CD8-positive, alpha-beta T cell (primary cell): ENCODE measurements at places on chromosomes 1 and 21.

DNA sequence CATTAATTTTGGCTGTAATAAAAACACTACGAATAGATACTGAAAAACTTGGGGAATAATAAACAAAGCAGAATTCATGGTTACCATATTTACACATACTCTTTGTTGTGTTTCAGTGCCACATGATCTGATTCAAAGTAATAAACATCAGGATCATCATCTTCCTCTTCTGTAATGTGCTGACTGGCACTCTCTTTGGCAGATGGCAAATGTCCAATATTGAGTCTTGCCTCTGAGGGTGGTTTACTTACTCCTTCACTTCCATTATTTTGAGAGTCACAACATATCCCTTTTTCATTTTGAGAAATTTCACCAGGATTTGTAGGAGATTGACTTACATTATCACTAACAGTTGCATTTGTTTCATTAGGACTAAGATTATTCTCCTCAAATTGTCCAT, 50.7 kb downstream of the ZZZ3 start:
- no peak for DNase-seq

- DNase-seq = no peak
These were observed 87.3 kb downstream of the ITSN1 start for GRCh38 chr21:33729641-33730040.

DNA sequence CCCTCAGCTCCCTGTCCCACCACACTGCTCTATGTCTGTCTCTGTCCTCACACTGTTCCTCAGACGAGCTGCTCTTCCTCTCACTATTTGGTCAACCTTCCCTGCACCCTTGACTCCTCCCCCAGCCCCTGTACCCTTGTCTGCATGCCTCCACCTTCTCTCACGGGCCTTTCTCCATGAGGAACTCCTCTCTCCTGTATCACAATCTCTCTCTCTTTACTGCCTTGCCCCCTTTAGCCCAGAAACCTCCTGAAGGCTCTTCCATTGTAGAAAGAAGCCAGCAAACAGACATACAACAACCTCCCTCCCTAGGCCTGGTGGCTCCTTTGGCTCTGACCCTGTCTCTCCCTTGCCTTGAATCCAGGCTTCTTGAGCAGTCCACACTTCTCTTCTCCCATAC, 251.6 kb upstream of the CSF3R start:
- no peak for DNase-seq

DNA sequence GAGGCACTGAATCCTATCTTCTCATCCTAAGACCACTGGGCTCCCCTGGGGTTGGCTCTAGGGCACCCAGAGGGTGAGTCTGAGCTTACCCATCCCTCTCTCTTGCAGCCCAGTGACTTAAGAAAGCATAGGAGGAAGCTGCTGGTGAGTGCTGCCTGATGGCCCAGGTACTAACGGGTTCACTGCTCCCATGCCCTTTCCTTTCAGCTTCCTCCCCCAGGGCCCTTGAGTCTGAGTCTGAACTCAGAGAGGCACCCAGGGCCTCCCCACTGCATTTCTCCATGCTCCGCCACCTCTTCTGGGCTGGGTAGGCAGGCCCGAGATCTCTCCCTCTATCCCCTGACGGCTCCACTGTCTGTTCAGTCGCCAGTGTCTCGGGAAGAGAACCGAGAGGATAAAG, 29.7 kb downstream of the PPFIA4 start:
- no peak for DNase-seq

GRCh38 chr1:248901578-248901977, 4.5 kb upstream of the PGBD2 start:
- no peak for DNase-seq

DNA sequence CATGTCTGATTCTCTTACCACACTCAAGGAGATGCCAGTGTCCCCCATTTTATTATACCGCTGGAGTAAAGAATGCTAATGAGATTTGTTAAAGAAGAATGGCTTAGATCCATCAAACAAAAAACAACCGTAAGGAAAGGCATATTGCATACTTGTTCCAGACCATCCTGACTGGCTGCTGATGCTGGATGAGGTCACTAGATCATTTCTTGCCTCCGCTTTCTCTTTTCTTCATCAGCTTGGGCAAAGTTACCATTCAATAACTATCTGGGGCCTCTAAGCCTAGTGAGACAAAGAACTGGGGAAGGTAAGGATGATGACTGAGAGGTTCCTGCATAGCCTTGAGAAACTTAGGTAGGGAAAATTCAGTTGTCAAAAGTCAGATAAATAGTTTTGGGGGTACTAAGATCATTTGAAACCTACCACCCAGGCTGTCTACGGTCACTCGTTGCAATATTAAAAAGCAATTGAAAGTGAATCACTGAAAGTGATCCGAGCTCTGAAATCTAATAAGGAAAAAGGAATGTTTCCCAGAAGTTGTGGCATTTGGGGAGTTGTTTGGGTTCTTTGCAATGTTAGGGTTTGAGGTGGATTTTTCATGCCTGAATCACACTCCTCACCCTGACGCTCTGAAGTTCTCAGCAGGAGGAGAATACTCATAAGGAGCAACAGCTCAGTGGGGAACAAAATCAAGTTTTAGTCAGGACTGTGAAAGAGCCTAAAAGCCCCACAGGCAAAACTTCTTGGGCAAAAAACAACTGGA, 176.8 kb downstream of the HHIPL2 start:
- no peak for DNase-seq

DNA sequence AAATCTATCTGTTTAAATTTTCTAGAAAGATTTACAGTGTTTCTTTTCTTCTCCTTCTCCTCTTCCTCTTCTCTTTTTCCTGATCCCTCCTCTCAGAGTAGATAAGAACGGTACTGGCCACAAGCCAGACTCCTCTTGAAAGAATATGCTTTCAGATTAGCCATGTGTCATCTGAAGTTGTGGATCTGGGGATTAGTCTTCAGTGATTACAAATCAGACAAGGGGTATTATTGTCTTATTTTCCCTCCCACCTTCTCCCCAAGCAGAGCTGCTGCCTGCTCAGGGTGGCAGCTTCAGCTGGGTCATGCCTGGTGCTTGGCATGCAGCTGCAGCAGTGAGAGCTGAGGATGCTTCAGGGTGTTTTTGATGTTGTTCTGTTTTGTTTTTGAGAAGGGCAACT, 42.7 kb downstream of the SGIP1 start:
- no peak for DNase-seq

GRCh38 chr1:231385416-231385748, 36.7 kb downstream of the EGLN1 start:
- DNase-seq = no peak
